ENCODE measurements at places on chromosomes 2 and 18.
A peak's percentile ranks its signal among the peaks of the same experiment; 100 is the strongest.

DNA sequence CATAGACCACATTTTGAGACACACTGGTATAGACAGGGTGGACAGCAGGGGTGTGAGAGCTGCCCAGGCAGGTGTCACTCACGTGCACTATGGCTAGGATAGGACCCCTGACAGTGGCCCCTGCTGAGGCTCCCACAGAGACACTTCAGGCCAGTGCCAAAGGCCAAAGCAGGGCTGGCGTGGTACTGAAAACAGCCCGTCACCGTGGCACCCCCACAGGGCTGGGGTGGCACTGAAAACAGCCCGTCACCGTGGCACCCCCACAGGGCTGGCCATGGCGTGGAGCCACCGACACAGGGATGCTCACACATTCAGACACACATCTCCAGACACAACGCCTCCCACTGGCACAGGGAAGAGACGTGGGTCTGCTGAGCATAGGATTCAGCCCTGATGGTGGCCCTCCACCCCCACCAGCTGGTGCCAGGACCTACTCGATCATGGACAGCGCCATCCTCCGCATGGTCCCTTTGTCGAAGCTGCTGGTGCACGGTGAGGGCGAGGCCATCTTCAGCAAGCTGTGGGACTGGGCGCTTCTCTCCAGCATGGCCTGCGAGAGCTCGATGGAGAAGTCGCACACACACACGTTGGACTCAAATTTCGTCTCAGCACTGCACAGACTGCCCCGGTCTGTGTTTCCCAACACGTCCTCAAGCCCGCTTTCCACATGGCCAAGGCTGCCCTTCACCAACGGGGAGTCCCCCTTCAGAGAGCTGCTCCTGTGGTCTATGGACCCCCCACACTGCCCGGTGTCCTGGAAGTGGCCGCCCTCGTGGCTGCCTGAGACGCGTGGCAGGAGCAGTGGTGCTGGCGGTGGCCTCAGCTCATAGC, 34.1 kb downstream of the ANKMY1 start:
- DNase-seq, result no peak

GRCh38 chr2:191516260-191516659, 161.7 kb upstream of the NABP1 start:
- no peak for DNase-seq

- DNase-seq, result no peak
Observed at GRCh38 chr2:202425036-202425435, 48.9 kb downstream of the BMPR2 start.

GRCh38 chr2:196592331-196592910, 47.1 kb upstream of the CCDC150 start:
- no peak for DNase-seq

GRCh38 chr2:219459460-219460311, 25.0 kb downstream of the SPEG start:
- no peak for DNase-seq

DNA sequence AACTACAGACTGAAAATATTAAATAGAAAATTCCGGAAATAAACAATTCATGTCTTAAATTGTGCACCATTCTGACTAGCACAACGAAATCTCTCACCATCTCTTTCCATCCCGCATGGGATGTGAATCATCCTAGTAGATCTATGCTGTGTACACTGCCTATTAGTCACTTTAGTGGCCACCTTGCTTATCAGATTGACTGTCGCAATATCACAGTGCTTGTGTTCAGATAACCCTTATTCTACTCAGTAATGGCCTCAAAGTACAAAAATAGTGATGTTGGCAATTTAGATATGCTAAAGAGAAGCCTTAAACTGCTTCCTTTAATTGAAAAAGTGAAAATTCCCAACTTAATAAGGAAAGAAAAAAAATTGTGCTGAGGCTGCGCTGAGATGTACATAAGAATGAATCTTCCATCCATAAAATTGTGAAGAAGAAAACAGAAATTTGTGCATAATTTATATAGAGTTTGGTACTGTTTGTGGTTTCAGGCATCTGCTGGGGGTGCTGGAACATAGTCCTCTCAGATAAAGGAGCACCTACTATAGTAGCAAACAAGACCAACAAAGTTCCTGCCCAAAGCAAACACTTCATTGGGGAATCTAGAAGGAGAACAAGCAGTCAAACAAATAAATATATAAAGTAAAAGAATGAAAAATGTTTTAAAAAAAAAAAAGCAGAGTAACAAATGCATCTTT, 12.0 kb downstream of the PSMD1 start:
- DNase-seq, result no peak

DNA sequence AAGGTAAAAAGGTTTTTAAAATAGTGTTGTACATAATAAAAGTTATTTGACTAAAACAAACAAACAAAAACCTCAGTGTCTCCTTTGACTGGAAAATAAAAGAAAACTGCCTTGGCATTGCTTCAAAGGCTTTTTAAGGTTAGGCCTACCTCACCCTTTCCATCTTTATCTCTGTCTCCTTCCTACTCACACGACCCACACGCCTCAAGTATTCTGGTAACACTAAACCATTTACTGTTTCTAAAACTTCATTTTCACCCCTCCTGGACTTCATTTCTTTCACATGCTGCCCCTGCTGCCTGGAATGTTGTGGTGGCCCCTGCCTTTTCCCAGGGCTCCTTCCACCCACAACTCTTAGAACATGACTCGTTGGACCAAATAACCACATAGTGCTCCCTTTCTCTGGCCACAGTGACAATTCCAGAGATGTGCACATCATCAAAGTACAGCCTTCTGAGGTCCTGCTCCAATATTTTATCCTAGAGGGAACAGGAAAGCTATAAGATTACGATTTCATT, 54.0 kb downstream of the ERBB4 start:
- no peak for DNase-seq

GRCh38 chr2:39780825-39781600, 2.0 kb upstream of the THUMPD2 start:
- DNase-seq, result no peak

GRCh38 chr2:211351987-211352386, 795.6 kb downstream of the CPS1 start:
- no peak for DNase-seq

DNA sequence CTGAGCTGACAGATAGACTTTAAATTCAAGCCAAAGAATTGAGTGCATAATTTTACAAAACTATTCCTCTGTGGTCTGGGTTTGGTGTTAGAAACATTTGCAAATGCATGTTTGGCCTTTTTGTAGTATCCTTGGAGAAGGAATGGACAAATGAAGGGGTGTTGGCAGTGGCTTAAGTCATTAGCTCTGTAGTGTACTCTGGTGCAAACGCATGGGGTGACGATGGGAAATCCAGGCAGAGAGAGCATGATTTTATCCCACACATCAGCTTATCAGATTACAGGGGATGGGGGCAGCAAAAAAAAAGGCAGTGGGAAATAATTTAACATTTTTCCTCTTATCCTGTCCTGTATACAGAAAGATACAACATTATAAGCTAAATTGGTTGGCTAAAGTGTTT, 320.6 kb downstream of the ZNF516 start:
- DNase-seq, result no peak

GRCh38 chr2:232731470-232731869, 34.3 kb downstream of the GIGYF2 start:
- DNase-seq, result peak; percentile 52

DNA sequence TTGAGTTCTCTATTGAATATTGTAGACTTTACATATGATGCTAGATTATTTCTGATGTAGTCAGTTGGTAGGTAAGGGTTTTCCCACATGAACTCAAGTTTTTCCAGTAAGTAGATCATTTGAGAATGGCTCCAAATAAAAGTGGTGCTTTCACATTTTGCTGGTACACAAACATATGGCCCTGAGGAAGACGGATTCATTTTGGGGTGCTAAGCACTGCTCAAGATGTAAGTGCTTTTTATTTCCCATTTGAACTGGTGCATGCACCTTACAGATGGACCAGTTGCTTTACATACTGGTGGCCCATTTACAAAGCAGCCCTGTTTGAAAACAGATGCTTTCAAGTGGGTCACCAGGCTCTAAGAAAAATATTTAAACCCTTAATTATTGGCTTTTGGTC, 266.7 kb downstream of the MEIS1 start:
- no peak for DNase-seq

GRCh38 chr2:45452866-45453265, 158.2 kb downstream of the SRBD1 start:
- peak; percentile 87 for DNase-seq

- DNase-seq, result no peak
Observed at GRCh38 chr2:179790235-179791217, 70.9 kb downstream of the ZNF385B start.

GRCh38 chr18:13067124-13067523, 76.0 kb downstream of the CEP192 start:
- no peak for DNase-seq

DNA sequence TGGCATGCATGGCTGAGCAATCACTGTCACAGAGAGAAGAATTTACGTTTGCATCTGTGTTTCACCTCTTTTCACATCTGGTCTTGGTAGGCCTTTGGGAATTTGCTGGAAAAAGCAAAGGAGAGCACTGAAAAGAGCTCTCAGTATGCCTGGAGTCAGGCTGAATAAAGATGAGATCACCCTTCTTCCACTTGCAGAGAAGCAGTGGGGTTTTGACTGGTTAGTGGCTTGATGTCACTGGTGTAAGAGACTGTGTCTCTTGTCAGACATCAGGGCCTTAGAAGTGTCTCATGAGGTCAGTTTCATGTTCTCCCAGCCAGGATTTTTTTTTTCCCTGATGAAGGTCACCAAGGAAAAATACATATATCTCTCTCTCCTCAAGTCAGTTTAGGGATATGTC, 353.8 kb downstream of the INSIG2 start:
- DNase-seq, result no peak

DNA sequence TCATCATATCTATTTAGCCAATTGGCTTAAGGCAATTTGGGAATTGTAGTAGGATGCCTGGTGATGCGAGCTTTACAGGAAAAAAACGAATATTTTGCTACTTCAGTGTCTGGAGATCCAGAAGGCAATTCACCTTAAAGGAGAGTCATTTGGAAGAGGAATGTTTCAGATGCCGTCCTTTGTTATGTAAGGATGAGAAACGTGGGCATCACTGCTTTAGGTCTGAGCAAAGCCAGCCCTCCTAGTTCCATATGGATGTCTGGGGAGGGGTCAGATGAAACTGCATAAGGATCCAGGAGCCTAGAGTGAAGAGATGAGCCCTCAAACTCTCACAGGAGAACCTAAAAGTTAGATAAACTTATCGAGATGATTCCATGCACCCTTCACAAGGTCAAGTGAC, 30.9 kb upstream of the DOCK10 start:
- DNase-seq, result no peak

DNA sequence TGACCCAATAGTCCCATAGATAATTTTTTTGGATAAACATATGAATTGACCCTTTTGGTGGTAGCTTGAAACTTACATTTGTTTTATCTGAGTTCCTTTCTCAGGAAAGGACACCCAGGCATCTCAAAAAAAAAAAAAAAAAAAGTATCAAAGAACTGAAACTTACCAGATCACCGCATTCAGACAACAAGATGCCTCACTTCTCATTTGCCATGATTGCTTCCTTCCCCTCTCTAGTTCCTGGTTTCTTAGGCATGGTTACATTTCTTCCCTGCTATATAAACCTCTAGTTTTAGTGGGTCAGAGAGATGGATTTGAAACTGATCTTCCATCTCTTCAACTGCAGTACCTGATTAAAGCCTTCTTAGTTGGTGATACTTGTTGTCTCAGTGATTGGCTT, 240.1 kb downstream of the ACKR3 start:
- no peak for DNase-seq

DNA sequence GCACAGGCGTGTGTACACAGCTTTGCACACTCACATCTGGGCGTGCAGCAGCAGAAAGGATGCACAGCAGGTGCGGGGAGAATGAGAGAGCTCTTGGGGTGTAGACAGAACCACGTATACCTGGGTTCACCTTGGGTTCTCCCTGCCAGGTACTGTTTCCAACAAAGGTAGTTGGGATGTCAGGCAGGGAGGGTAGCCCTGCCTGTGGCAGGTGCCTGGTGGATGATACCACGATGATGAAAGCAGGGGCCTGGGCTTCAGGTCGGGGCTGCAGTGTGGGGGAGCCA, 6.5 kb upstream of the ARID5A start:
- DNase-seq, result no peak

GRCh38 chr18:26017929-26018328, 72.5 kb downstream of the SS18 start:
- no peak for DNase-seq

DNA sequence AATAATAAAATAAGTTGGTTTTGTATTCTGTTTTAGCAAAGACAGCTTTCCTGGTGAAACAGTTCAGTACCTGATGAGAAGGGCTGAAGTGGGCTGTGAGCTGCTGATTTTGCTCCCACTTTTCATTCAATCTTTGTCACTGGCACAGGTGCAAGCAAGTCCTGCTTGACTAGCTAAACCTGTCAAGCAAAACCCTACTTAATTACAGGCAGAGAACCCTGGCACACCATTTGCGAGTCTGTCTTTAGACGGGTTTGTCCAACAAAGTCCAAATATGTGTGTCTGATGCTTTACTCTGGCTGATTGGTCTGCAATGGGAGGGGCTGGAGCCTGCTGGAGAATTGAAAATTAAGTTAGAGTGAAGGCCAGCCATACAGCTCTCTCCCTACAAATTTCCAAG, 267.2 kb downstream of the EPHA4 start:
- no peak for DNase-seq

- DNase-seq, result no peak
Observed at GRCh38 chr18:40631319-40631718, 1323.7 kb upstream of the PIK3C3 start.

DNA sequence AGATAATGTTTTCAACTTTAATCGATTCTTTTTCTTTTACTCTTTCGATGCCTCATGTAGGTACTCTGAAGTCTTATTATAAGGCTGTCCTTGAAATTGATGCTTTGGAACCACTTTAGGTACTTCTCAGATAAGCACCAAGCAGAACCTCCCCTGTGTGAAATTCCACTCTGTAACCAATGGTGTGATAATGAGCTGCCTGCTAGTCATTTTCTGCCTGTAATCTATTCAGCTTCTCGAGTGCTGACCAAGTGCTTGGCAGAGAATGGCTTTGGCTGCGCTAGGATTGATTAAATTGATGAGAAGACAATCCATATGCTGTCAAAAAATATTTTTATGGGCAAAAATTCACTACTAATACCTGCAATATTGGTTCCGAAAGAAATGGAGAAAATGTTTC, 132.1 kb upstream of the STON1 start:
- DNase-seq, result no peak

DNA sequence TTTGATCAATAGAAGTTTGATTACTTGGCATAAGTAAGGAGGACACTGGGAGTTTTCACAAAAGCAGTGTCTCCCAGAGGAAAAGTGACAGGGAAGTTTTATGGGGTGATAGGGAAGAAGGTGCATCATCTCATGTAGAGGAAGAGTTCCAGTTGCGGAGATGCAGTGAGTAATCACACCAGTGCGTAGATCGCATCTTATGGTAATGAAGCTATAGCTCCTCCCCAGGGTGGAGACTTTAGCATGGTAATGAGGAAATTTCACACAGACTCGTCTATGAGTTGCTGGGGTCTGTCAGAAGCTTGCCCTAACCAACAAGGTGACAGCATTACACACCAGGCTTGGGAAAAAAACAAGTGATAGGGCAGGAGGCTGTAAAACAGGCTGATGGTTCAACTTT, 49.0 kb downstream of the KYNU start:
- DNase-seq, result no peak

- DNase-seq, result peak; percentile 39
Observed at GRCh38 chr2:166671801-166672200, 177.8 kb upstream of the SCN7A start.
